Skeletal muscle cell (primary cell): ENCODE measurements at places on chromosomes 2 and 18.

- DNase-seq = no peak
Observed at GRCh38 chr2:143704451-143705106, 575.4 kb downstream of the ARHGAP15 start.

DNA sequence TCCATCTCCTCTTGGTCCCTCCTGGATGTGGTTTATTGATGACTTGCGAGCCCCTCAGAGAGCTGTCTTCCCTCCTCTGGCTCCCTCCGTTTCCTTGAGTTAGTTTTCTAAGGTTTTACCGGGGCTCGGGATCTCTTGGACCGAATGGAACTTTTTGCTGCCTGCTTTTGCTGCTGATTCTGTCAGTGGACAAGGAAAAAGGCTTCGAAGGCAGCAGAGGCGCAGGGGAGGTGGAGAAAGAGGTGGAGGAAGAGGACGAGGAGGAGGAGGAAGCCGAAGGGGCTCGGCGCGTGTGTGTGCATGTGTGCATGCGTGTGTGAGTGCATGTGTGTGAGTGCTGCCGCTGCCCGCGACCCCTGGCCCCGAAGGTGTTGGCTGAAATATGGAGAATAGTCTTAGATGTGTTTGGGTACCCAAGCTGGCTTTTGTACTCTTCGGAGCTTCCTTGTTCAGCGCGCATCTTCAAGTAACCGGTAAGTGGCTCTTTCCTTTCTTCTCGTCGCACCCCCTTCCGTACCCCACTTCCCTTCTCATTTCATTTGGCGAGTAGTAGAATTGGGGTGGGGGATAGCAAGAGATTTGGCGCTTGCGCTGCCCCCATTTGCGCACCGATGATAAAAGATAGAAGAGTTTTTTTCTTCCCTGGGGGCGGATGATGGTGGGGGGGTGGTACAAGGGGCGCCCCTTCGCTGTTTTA lies 557 bp downstream of the DCC start:
- no peak for DNase-seq

GRCh38 chr2:231387904-231388724 lies 7.4 kb upstream of the B3GNT7 start:
- no peak for DNase-seq

DNA sequence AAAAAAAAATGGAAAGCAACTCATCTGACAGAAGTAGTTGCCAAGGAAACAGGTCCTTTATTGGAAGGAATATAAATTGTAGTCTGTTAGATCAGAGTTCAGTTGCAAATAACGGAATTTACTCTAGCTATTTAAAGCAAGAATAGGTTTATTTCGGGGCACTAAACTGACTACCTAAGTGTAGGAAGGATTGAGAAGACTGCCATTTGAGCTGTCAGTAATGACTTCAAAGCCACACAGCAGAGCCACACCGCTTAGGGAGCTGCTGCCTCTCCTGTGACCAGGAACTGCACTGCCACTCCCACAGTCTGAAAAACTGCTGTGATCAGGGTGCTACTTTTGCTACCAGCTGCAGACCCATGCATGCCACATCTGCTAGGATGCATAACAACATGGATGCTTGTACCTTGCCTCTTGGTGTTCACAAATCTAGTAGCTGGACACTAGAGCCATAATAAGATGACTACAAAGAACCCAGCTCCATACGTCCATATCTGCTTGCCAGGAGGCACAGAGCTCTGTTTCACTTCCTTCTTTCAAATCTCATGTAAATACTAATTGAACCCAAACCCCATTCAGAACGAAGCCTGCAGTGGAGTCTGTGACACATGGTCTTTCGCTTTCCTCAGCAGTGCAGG lies 2.2 kb downstream of the DSG2 start:
- no peak for DNase-seq

GRCh38 chr18:35580701-35581539 lies 620 bp upstream of the GALNT1 start:
- DNase-seq = no peak

DNA sequence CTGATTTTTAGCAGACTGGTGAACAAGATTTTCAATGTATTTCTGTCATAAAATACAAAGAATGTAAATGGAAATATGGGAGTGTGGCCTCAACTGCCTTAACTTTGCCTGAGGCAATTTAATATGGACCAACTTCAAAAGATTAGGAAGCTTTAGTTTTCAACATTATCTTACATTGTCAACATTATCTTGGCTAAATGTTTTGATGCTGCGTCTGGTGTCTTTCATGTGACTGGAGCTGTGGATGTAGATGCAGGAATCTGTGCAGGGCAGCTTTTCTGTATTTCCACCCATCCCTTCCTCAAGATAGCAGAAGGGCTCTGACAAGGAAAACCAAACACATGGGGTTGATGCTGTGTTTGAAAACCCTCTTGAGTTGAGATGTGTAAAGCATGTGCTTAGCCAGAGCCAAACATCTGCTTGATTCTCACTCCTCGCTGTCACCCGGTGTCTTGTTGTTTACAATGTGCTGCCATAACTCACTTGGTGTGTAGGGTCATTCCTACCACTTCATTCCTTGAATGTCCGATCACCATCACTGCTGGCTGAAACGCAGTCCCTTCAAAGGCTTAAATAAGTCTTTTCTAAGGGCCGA lies 33.0 kb downstream of the COPS8 start:
- no peak for DNase-seq

DNA sequence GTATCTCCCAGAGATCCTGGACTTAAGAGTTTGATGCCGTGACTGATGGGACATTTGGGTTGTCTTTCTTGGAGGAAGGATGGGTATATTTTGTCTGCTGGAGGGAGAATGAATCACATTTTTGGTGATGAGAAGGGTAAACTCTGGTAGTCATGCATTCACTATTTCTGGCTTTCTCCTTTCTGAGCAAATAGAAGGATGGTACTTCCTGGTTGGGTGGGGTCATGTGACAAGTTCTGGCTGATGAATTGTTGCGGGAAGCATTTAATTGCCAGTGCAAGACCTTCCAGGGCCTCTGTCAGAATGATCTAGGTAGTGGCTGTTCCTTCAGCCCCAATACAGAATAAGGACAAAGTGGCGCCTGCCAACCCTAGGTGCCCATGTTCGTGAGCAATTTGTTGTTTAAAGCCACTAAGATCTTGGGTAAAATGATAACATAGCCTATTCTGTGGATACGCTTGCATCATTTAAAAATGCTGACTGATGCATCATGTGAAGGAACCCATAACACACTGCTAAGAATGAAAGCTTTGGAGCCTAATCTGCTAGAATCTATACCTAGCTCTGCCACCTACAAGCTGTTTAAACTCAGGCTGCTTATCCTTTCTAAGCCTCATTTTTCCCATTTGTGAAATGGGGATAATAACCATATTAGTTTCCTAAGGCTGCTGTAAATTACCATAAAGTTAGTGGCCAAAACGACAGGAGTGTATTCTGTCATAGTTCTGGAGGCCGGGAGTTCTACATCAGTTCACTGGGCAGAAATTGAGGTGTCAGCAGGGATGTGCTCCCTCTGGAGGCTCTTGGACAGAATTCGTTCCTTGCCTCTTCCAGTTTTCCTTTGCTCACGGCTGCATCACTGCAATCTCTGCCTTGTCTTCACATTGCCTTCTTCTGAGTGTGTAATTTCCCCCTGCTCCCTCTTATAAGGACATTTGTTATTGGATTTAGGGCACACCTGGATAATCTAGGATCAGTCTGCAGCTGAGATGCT lies 281.3 kb downstream of the AGPS start:
- DNase-seq = no peak

GRCh38 chr2:85388878-85389538 lies 21.2 kb downstream of the CAPG start:
- no peak for DNase-seq

GRCh38 chr2:10289891-10290290 lies 12.8 kb upstream of the HPCAL1 start:
- peak; percentile 52 for DNase-seq

DNA sequence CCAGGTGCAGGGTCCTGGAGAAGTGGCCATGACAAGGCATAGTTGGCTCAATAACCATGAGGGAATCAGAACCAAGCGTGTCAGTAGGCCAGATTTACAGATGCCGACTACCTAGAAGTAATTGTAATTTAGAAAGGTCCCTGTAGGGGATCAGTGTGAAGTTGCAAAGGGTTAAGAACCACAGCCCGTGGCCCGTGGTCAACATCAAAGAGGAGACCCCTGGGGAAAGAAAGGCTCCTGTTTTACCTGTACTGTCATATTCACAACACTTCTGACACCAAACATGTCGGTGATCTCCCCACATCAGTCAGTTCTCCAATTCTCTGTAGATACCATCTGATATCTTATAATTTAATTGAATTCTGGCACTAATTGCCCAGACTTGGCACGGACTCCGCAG lies 31.0 kb downstream of the SP100 start:
- DNase-seq = no peak

DNA sequence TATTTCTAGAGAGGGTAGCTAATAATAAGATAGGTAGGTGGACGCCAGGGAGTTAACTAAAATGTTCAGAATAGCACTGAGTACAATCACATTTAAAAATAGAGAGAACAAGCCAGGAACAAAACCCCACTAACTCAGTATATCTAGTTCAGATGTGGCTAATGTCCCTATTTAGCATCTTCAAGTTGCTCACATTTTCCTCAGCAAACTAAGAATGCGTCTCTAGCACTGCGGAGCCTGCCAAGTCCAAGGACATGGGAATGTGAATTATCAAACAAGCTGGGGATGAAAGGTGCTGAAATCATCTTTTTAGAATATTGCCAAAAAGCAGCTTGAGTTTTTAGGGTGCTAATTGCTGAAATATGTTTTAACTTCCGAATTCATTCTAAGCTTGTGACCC lies 398.5 kb upstream of the FIGN start:
- no peak for DNase-seq

DNA sequence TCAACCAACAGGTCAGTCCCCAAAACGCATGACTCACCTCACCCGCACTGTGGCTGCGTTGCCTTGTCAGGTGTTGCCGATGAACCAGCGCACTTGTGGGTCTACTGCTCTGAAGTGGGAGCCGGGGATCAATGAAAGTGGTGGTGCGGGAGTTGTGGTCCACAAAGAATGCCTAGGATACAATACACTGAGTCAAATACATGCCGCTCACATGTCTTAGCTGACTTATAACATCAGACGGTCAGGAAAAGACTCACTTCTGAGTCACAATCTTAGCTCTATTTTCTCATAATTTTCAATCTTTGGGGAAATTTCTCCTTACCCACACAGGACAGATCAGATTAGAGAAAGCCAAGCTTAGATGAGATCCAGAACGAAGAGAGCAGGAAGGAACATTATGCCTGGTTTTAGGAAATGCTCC lies 107.1 kb upstream of the STK17B start:
- DNase-seq = peak; percentile 46

DNA sequence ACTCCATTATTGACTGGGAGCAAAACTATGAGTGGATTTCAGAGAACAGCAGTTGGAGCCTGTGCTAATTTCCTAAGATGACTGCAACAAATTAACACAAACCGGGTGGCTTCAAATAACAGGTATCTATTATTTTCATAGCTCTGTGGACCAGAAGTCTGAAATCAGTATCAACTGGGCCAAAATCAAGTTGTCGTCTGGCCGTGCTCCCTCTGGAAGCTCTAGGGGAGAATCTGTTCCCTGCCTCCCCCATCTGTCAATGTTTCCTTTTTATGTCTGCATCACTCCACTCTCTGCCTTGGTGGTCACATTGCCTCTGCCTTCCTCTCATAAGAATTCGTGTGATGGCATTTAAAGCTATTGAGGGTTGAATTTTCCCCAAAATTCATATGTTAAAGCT lies 269.8 kb downstream of the TMX3 start:
- no peak for DNase-seq

DNA sequence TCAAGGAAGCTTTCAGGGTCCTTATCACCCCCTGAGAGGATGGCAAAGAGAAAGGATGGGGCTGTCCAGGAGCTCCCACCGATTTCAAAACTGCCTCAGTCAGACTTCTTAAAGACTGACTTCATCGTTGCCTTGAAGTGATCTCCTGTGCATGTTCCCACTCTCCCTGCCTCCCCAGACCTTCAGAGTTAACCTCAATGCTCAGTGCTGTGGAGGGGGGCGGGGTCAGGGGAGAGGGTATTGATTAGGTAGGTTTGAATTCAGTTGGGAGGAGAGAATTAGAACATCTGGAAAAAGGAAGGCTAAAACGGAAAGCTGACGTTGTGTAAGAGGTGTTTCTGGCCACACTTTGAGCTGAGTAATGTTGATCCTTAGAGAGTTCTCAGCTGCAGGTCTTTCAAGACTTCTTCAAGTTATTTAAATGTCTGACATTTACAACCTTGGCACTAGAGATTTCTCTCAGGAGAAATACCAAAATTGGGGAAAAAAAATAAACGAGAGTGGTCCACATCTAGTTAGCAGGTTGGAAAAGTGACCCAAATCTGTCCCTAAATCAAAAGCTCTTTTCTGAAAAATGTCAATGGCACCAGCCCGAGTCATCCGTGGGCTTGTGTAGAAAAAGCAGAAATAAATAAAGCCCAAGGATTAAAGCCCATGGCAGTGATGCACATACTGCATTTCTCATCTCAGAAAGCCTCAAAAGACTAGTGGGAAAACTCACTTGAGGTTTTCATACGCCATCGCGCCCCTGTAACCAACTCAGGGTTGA lies 134.7 kb upstream of the EPAS1 start:
- DNase-seq = no peak

DNA sequence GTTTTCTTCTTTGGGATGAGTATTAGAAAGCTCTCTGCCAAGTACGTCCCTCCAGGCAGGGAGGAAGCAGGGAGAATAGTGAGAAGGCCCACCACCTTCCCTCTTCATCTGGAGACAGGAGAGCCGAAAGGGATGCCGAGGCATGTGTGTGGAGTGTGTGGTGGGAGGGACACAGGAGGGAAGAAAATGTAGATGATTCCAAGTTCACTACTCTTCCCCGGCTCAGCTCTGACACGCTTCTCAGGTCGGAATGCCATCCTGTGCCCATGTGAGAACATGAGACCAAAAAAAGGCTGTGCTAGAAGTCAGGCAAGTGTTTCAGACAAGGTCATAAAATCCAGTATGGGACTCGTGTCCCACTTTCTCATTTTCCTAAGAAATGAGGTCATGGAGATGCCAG lies 47.4 kb downstream of the GYPC start:
- DNase-seq = no peak

DNA sequence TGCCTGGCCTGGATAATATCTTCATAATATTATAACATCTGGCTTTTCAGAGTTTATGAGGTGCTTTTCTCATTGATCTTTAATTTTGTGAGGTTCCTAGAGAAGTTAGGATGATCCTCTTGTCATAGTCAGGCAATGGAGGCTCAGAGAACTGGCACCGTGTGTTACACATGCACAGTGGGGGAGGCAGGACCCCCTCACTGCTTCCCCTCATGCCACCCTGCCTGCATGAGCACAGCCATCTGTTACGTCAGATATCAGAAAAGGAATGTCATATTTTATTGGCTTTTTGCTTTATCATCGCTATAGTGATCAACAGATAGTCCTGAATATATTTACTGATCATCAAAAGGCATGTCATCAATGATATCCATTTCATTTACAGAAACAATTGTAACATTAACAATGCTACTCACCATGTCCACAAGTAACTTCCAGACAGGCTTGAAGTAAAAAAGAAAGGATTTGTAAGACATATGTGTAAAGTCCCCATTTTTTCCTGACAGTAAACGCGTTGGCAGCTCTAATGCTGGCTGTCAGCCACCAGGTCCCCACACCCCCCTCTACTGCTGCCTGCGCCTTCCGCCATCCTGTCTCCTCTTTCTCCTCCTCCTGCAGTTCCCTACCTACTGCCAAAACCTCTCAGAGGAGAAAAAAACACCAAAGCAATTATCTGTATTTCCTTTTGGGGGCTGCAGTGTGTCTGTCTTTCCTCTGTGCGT lies 18.8 kb downstream of the ENOSF1 start:
- DNase-seq = no peak
